ENCODE measurements at places on chromosomes 3 and 15.

DNA sequence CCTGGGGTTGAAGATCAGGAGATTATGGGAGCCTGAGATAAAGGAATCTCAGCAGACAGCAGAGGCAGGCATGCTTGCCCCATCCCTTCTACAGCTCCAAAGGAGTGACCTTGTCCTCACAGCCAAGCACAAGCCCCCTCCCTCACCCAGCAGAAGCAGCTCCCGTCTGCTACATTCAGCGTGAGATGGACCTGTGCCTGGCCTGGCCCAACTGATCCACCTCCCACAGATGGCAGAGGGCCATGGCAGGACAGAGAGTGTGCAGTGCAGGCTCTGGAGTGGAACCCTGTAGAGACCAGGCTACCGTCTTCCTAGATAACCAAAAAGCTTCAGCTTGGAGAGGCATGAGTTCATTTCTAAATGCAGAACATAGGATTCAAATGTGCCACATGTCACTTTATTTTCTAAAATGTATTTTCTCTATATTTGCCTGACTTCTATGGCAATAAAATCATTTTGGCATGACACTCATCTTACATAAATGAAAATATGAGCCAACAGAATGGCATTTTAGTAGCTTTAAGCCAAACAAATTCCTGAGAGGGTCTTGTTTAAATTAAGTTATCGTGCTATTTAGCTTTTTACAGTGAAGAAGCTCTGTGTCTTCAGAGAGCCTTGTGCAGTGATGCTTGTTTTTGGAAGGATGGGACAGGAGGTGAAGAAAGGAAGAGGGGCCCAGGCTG lies 43.7 kb downstream of the SLC12A8 start:
- no peak for DNase-seq

GRCh38 chr3:42369304-42369703 lies 41.1 kb downstream of the LYZL4 start:
- no peak for DNase-seq

GRCh38 chr3:52835766-52836470 lies 1.1 kb upstream of the MUSTN1 start:
- no peak for DNase-seq

- DNase-seq, result no peak
Observed at GRCh38 chr3:31466866-31467265, 65.9 kb upstream of the STT3B start.

DNA sequence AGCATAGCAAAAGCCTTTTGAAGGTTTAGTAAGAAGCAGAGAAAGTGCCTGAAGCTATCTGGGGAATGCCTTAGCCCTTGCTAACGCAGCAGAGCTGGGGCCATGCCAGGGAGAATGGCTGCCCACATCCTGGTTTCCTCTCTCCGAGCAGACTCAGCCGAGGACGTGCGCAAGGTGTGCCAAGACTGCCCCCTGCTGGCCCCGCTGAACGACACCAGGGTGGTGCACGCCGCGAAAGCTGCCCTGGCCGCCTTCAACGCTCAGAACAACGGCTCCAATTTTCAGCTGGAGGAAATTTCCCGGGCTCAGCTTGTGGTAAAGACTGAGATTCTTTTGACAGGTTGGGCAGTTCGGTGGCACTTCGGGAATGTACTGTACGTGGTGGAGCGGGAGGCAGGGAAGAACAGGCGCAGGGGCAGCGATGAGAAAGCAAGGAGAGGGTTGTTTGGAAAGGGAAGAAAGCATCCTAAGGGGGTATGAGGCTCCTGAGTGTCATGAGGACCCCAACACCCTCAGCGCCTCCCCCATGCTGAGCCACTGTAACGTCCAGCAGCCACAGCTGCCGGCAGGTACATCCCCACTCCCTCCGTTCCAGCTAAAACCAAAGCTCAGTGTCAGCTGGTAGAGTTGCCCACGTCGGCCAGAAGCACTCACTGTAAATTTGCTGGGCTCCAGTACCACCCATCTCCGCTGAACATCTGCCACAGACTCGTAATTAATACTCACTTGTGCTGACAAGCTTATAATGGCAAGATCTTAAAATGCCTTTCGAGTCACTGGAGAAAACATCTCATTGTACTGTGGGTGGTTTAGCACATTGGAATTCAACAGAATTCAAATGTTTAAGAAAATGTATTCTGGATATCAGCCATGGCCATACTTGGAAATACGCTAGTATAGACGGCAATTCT lies 4.4 kb downstream of the AHSG start:
- DNase-seq, result no peak

DNA sequence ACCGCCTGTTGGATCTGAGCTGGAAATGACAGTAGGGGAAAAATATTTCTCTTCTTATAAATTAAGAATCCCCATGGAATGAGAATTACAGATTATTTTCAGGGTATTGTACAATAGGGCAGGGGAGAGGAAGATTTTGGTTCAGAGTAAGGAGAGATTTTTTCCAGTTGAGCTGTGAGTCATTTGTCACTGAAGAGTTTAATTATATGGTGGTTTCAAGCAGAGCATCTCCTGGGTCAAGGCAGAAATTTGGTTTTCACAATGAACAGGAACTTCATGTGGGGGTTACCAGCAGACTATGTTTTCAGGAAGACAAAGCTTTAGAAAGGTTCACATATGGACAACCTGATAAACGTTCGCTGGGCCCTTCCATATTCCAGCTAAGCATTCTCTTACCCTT lies 182.8 kb upstream of the NR2E3 start:
- DNase-seq, result no peak

- DNase-seq, result no peak
Observed at GRCh38 chr15:75952525-75952924, 48.8 kb downstream of the FBXO22 start.

DNA sequence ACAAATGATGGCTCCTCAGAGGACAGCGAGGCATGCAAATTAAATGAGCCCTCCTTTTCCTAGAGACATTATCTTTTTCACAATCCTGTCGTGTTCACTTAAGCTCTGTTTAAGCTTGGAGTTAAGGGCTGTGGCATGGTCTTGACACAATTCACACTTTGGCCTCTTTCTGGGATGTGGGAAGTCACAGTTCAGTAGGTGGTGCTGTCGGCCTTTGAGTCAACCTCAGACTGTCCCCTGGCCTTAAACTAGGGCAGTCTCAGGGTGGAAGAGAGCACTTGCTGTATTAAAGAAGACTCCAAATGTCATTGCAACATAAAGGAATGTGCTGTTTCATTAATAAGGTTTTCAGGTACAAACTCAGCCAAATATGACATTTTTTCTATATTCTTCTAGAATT lies 351.0 kb downstream of the MCTP2 start:
- DNase-seq, result peak; percentile 51

DNA sequence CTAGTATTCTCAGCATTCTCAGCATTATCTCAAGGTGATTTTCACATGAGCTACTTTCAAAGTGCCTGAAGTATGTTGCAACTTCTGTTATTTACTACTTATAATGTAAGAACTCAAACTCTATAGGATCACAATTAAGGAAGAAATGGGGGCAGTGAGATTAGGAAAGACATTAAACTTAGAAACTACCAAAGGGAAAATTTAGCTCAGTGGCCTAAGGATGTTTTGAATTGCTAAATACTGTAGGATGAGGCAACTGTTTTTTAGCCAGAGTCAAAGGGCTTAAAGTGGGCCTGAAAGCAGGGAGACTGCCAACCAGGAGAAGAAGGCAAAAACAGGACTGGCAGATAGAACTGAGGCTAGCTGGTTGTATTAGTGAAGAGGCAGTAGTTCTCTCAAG lies 55.5 kb upstream of the MBNL1 start:
- DNase-seq, result no peak

DNA sequence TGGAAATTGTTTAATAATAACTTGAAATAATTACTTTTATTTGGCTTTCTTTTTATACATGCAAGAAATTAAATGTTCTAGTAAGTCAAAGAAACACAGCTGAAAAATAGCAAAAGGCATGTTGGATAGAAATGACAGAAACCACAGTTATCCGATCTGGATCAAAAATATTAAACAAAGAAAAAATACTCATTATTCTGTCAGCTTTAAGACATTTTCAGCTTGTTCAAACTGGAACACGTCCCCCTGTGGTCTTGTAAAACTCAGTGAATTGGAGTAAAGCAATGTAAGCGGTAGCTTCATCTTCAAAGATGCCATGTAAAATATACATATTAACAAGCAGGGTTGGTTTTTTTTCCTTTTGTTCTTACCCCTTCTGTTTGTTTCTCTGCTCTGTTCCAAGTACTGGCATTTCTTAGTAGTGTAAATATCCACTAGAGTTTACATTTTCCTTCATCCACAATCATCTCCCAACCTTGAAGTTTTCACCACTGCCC lies 223.4 kb downstream of the IGSF11 start:
- no peak for DNase-seq

GRCh38 chr3:35641920-35642527 lies 2.7 kb downstream of the ARPP21 start:
- no peak for DNase-seq

- DNase-seq, result no peak
Observed at GRCh38 chr3:186216900-186217819, 108.3 kb upstream of the ETV5 start.

DNA sequence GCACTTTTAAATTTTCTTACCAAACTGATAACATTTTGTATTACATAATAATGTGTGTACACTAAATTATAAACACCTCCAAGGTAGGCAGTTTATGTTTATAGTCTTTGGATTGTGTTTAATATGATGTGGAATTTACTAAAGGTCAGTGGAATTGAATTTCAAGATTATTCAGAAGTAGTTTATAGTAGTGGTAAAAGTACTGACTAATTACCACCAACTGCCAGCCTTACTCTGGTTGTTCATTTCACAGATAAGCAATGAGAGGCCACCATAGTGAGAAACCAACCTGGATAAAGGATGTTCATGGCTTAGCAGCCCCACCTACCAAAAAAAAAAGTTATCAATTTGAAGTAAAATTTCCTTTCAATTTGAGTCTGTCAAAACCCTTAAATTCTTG lies 54.0 kb upstream of the EIF5A2 start:
- DNase-seq, result no peak

DNA sequence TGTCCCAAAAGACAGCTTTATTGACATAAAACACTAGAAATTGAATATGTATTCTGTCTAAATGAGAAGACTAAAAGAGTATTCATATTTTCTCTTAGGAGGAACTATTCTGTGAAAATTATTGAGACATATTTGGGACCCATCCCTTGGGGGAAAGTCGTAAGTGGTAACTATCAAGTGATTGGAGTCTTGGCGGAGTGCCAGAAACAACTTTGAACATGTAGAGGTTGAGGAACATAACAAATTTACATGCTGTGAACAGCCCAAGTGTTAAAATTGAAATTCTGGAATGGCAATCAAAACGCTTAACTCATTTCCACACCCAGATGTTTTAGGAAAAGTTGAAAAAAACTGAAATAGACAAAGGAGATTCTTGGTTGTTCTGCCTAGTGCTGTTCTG lies 1034.6 kb downstream of the NSUN3 start:
- no peak for DNase-seq

DNA sequence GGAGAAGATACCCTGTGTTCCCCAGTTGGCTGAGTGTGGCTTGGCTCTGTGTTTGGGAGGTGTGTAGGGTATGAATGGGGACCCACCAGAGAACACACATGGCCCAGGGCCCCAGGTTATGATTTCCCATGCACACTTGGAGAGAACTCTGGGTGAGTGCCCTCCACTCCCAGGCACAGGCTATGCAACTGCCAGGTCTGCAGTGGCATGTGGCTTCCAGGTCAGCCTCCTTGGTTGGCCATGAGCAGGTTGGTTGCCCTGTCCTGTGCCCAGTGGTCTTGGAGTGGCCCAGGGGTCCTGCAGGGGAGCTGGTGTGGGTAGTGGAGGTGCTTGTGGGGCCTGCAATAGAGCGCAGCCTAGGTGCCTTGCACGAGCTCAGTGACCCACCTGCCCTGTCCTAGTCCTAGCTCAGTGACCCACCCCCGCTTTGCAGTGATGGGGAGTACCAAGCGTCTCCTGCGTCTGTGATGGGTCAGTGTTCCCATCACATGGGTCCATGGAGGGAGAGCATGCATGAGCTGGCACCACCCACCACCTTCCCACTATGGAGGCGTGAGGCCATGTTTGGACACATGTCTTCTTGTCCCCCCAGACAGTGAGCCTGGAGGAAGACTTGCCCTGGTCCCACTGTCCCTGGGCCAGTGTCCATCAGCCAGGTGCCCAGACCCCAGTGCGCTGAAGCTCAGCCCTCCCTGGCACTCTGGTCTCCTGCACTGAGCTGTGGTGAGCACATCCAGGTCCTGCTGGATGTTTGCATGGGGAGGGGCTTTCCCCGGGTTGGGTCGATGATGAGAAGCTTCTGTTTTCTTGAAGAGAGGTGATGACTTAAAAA lies 217.3 kb downstream of the SNRPN start:
- DNase-seq, result no peak

DNA sequence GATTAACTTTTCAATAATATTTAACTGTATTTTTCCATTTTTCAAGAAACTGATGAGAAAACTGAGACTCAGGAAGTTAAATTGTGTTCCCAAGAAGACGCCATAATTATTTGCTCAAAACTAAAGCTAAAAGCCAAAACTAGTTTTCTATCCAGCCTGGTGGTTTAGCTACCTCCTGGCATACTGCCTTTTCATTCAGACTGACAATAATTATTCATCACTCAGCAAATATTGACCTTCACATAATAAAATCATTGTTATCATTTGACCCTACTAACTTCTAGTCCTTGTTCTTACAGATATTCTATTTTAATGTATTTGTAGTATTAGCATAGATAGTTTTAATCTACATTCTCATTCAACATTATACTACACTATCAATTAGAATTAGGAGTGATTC lies 210.6 kb upstream of the GADL1 start:
- DNase-seq, result no peak

DNA sequence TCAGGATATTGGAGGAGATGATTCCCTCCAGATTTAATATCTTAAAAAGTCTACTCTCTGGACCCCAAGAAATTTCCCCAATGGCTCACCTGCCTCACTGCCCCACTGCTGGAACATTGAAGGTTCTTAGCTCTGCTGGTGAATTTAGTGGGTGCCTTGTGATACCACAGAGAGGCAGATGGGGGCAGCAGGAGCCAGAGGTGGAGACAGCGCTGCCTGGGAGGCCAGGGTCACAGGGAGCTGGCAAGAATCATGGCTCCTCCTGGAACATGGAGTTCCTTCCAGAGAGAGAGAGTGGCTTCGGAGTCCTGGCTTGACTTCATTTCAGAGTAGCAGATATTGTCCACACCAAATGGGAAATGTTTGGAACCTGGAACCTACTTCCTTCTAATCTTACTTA lies 263.5 kb upstream of the CFAP20DC start:
- no peak for DNase-seq

DNA sequence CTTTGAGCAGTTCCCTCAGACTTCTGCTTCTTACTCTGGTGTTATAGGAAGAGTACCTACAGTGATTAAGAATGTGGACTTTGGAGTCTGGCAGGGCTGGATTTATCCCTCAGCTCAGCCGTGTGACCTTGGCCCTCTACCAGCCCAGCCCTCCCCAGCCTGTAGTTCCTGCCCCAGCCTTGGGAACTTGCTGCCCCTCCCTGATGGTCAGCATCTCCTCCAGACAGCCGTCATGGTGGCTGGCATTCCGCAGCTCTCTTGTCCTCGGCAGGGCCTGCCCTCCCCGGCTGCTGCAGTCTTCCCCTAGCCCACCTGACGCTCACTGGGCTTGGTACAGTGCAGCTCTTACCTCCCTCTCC lies 21.9 kb upstream of the CPNE9 start:
- DNase-seq, result no peak

DNA sequence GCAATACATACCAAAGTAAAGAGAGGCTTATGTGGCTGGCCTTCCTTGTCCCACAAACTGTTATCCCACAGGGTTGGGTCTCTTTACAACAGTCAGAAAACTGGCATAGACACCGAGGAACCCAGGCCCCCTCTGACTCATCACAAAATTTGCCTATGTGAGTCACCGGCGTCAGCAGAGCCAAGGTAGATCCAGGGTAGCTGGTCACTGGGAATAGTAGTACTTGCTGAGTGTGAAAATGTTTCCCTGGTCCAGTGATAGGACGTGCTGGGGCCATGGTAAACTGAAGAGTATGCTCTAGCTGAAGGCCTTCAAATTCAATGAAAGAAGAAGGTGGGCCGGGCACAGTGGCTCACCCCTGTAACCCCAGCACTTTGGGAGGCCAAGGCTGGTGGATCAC lies 27.1 kb upstream of the SKIL start:
- DNase-seq, result no peak

Measured in left renal cortex interstitium (tissue), 4 donors.